ENCODE measurements at places on chromosomes 16 and 17.

- DNase-seq, result no peak
These were observed 36.1 kb upstream of the ZCCHC14 start for GRCh38 chr16:87528690-87529579.

DNA sequence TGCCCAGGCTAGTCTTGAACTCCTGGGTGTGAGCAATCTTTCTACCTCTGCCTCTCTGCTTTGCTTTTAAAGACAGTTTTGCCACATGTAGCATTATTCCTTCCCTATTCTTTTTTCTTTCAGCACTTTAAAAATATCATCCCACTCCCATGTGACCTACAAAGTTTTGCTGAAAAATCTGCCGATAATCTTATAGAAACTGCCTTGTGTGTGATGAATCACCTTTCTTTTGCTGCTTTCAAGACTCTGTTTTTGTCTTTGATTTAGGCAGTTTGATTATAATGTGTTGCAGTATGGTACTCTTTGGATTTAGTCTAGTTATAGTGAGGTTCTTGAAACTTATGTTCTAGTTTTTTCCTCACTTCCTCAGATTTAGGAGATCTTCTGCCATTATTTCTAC, 142.0 kb upstream of the KIF2B start:
- no peak for DNase-seq

DNA sequence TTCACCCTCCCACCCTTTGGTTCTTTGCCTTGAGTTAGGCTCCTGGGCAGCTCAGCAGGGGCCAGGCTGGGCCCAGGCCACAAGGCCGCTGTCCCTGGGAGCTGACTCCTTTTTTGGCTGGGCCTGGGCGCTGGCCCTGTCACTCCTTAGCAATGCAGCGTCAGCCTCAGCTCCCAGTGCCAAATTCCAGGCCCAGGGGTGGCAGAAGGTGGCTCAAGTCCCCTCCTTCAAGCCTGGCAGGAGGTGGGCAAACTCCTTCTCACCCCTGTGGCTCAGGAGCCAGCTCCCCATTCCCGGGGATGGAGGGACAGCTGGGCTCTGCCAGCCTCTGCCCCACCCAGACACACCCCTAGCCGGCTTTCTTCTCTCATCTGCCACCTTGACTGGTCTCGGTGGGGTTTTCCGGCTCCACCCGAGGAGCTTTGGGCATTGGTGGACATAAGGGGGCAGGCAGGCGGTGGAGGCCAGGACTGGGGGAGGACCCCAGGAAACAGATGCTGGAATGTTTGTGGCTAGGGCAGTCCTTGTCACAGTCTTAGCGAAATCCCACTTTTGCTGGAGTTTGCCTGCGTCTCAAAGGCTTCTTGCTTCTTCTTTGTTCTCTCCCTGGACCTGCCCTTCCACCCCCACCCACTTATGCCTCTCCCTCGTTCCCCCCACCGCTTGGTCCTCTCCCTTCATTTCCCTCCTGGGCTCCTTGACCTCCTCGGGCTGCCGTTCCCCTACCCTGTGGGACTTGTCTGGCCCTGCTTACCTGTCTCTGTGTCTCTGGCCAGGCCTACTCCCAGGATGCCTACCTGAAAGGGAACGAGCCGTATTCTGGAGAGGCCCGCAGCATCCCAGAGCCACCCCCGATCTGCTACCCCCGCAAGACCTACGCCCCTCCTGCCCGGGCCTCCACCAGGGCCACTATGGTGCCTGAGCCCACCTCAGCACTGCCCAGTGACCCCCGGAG, 37.4 kb downstream of the ARHGAP23 start:
- no peak for DNase-seq

DNA sequence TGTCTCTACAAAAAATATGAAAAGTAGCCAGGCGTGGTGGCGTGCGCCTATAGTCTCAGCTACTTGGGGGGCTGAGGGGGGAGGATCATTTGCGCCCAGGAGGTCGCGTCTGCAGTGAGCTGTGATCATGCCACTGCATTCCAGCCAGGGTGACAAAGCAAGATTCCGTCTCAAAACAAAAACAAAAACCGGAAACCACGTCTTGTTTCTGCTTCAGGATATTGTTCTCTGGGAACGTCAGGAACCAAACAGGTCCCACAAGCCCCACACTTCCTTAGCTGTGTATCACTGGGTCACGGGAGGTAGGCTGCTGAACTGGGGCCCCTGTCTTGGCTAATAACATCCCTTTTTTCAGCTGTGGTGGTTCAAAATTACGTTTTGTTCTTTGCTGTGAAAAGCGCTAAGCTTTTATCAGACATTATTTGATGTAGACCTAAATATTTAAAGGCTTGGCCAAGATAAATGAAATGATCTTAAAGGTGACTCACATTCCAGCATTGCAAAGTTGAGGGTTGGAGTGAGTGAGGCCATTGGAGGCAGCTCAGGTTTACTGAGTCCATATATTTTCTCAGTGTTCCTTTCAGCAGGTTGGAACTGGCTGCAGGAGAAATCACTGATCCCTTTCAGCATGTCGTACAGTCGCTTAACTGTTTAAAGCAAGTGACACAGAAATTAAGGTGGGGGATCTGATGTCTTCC, 16.4 kb upstream of the SEC14L1 start:
- DNase-seq, result no peak

DNA sequence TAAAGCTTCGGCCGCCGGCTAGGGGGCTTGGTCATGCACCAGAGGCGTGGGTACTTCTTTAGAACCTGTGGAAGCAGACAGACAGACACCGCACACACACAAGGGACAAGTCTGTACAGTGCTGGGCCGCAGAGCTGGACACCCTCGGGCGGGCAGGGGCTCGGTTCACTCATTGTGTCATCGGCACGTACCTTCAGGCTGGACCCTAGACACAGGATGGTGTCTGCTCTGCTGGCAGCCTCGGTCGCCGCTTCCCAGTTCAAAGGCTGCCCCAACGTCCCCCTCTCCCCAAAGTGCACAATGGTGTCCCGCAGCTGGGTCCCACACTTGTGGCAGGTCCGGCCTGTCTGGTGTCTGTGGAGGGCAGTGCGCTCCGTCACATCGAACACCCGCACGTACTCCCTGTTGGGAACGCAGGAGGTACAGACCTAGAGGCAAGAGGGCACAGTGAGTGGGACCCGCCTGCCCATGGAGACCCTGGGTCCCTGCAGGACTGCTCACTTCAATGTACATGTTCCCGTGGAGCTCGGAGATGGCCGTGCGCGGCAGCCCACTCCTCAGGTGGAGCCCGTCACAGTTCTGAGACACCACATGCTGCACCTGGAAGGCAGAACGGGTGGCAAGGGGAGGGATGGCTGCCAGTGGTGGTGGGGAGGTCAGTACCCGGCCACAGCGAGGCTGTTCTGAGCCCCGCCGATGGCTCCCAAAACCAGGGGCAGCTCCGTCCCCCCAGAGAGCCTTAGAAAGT, 3.1 kb upstream of the PCYT2 start:
- DNase-seq, result no peak

GRCh38 chr16:89172528-89173173, 1.1 kb downstream of the CDH15 start:
- no peak for DNase-seq

DNA sequence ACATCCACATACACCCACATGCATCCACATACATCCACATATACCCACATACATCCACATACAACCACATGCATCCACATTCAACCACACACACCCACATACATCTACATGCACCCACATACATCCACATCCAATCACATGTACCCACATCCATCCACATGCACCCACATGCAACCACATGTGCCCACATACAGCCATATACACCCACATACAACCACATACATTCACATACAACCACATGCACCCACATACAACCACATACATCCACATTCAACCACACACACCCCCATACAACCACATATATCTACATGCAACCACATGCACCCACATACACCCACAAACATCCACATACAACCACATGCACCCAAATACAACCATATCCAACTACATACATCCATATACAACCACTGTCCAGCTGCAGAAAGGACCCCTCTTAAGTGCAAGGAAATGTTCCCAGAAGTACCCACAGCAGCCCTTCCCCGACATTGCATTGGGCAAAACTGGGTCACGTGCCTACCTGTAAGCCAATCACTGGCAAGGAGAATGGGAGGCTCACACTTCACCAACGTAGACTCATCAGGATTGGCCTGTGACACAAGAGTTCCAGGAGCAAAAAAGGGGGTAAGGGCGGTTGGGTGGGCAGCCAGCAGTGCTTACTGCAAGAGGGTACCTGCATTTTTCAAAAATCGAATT, 18.1 kb downstream of the CALB2 start:
- DNase-seq, result no peak

DNA sequence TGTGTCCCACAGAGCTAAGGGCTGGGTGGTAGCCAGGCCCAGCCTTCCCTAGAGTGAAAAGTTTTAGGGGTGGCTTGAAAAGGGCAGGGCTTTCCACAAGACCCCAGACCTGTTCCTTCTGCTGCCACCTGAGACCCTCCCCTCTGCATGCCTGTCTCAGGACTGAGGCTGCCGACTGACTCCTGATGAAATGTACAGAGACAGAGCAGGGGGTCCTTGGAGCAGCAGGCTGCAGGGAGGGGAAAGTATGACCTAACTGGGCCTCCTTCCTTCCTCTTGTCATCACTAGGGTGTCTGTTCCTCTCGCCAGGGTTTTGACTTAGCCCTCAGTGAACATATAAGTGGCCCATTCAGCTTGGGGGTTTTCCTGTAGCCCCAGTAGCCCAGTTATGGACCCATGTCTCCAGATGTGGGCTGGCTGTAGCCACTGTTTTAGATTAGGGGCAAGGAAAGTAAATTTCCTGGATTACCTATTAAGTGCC, 14.9 kb upstream of the NFATC3 start:
- DNase-seq, result no peak

DNA sequence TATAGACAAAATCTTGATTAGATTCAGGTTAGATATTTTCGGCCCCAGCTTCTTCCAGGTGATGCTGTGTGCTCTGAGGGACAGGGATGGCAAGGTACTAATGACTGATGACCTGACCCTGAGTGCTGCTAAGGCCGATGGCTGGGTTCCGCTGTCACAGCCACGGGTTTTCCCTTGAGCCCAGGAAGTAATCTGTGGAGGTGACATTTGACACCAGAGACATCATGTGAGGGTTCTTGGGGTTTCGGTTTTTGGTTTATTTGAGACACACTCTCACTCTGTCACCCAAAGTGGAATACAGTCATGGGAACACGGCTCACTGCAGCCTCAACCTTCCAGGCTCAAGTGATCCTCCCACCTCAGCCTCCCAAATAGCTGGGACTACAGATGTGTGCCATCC, 9.8 kb downstream of the OTOP3 start:
- DNase-seq, result no peak
